Activated CD8-positive, alpha-beta memory T cell treated with anti-CD3 and anti-CD28 coated beads for 1 hour (primary cell): ENCODE measurements at places on chromosomes 6 and 20.

GRCh38 chr6:147677647-147678046, 169.2 kb downstream of the SAMD5 start:
- no peak for DNase-seq

DNA sequence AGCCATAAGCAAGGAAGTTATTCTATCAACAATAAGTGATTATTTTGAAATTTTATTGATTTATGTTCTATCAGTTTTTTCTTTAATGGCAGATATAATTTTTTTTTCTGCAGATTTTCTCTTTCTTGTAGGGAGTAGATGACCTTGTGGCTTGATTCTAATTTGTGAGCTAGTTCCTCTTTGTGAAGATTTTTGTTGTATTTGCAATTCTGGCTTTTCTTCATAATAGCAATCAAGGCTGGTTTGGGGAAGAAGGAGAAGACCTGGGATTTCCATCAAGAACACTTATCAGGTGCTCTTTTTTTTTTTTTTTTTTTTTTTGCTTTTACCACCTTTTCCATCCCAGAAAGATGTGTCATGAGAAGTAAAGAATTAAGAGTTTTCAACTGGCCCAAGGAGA, 324.2 kb upstream of the MAN1A1 start:
- DNase-seq: no peak

GRCh38 chr6:97666889-97667288, 383.9 kb upstream of the MMS22L start:
- DNase-seq: no peak

GRCh38 chr6:161954077-161954476, 680.2 kb upstream of the AGPAT4 start:
- DNase-seq: no peak

- no peak for DNase-seq
Measured at GRCh38 chr6:5359417-5359816, 98.1 kb downstream of the FARS2 start.

- no peak for DNase-seq
Measured at GRCh38 chr6:9126878-9127560, 691.7 kb upstream of the SLC35B3 start.

GRCh38 chr6:111865049-111865585, 8.1 kb downstream of the FYN start:
- no peak for DNase-seq

- no peak for DNase-seq
Measured at GRCh38 chr20:45370571-45371160, 7.5 kb downstream of the TP53TG5 start.

GRCh38 chr20:49313283-49313682, 35.4 kb upstream of the ZNFX1 start:
- no peak for DNase-seq

DNA sequence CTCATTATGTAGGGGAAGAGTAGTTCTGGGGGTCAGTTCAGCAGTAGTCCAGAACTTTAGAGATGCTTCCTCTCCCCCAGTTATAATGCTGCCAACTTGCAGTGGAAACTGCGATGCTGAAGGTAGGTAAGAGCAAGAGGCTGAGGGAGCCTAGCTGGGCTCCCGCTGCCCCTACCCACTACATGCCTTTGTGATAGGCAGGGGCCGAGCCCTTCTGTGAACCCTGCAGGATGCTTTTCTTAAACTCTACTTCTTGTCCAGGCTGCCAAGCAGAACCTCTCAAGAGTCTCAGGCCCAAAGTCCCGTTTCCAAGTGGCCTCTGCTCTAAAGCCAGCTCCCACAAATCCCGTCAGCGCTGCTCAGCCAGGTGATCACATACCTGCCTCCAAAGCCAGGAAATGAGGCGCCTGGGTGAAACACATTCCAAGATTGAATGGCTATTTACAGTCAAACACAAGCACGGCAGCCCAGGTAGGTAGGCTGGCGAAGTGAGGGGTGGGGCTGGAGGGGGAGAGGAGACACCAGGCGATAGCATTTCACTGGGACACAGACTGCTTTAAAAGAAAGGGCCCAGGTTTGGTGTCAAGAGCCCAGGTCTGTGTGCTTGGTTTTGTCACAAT, 150.7 kb downstream of the CD24 start:
- no peak for DNase-seq

DNA sequence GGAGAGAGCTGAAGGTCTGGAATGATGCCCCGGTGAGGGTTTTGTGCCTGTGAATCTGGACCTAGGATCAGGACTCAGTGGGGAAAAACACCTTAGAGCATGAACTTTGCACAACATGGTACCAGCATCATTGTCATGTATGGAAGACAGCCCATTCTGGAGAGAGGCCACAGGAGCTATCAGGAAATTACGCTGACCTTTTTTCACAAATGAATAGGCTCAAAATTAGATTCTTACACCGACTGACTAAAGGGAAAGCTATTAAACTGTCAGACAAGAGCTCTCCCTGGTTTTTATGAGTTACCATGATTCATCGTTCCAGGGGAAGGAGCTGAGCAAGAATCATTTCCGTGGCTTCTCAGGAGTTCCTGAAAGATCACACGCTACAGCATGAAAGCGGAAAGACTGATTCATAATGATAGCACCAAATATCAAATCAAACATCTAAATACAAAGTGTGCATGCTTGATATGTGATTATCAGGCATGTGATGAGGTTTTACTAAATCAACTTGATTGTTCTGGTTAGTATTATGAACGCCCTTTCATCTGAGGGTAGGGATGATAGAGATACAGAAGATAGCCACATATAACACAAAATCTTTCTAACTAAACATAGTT, 224.9 kb upstream of the SMLR1 start:
- DNase-seq: no peak
